Bronchial epithelial cell (primary cell): ENCODE measurements at places on chromosomes 7 and 10. TPM values are rescaled to one million over a fixed set of nuclear protein-coding genes. Genes with fewer than 3 reads are reported as not detected.
A peak's percentile ranks its signal among the peaks of the same experiment; 100 is the strongest.

DNA sequence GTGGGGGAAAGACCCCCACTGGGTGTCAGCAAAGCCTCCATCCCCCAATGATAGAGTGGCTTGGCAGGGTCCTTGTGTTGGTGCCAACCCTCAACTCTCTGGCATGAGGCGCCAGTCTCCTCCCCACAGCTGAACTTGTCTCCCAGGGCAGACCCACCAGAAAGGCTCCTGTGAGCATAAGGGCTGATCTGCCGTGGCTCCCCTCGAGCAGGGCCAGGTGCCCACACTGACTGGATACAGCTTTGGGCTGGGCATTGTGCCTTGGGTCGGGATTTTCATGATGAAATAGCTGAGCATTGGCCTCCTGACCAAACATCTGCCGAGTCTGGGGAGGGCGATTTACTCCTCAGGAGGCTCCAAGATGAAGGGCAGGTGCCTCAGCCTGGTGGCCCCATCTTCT lies 68.1 kb upstream of the NPTX2 start:
- DNase-seq = no peak

- DNase-seq = no peak
These were observed 170.5 kb downstream of the SH2D4B start for GRCh38 chr10:80708185-80708584.

Gene NEUROG3
- total RNA-seq = not detected in 2 replicates

- DNase-seq = no peak
These were observed 447.6 kb upstream of the ZMIZ1 start for GRCh38 chr10:78620985-78621799.

Gene CH25H
- not detected in 2 replicates for total RNA-seq

Gene DEPP1
- 0.26 and 1.0 TPM in 2 replicates for total RNA-seq

- DNase-seq = peak; percentile 18
These were observed 80.8 kb downstream of the SEC23IP start for GRCh38 chr10:119973281-119973680.

- DNase-seq = no peak
These were observed 142.1 kb downstream of the SLC25A13 start for GRCh38 chr7:96179837-96180236.

DNA sequence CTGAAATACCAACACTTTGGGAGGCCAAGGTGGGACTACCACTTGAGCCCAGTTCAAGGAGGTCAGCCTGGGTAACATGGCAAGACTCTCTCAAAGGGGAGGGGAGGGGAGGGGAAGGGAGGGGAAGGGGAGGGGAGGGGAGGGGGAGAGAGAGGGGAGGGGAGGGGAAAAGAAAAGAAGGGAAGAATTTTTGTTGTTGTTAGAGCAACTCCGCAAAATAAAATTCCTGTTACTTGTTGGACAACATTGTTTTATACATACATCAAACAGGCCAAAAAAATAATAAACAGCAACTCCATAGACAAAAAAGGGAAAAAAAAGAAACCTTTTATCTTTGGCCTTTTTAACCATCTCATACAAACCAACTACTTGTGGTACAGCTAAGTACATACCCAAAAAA lies 57.3 kb upstream of the TRIM24 start:
- no peak for DNase-seq

GRCh38 chr10:102450374-102451104 lies 804 bp downstream of the C10orf95 start:
- DNase-seq = peak; percentile 74

Gene MRC1
- under 0.01 TPM in 2 replicates for total RNA-seq

- DNase-seq = no peak
These were observed 38.4 kb downstream of the EEPD1 start for GRCh38 chr7:36191292-36191920.

GRCh38 chr7:142275028-142275427 lies 17.2 kb upstream of the PRSS58 start:
- DNase-seq = no peak

Gene MUC3A
- under 0.01 TPM in 1 of 2 replicates, not detected in the other for total RNA-seq
